HAP-1 (cell line): ENCODE measurements at places on chromosomes 3 and 15.

- DNase-seq: peak; percentile 22
These were observed 60.2 kb upstream of the ACP3 start for GRCh38 chr3:132256989-132257388.

DNA sequence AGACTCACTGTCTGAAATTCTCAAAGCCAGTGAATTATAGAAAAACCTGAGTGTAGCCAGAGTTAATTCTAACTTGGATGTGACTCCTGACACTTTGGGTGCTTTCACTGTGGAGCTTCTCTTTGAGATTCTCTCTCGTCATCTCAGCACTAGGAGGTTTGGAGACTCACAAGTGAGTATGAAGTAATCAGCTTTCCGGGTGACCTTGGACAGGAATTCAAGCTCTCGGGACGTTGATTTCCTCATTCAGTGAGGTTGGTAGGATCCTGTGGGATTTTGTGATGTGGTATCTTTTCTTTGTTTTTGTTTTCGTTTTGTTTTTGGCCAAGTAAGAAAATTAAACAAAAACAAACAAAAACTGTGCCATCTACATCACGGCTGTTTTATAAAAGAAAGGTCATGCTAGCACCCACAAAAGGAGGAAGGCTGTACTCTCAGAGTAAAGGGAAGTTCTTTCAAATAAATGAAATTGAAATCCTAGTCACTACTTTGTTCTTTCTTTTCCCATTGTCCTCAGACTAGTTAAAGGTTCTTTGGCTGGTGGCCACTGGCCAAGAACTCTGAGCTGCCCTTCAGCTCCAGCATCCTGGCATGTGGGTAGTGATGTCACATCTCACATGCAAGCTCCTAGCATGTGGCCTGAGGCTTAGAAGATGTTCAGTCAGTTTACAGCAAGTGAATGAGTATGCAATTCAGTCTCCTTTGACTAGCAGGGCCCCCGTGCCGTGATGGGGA, 263.3 kb upstream of the TPM1 start:
- no peak for DNase-seq

DNA sequence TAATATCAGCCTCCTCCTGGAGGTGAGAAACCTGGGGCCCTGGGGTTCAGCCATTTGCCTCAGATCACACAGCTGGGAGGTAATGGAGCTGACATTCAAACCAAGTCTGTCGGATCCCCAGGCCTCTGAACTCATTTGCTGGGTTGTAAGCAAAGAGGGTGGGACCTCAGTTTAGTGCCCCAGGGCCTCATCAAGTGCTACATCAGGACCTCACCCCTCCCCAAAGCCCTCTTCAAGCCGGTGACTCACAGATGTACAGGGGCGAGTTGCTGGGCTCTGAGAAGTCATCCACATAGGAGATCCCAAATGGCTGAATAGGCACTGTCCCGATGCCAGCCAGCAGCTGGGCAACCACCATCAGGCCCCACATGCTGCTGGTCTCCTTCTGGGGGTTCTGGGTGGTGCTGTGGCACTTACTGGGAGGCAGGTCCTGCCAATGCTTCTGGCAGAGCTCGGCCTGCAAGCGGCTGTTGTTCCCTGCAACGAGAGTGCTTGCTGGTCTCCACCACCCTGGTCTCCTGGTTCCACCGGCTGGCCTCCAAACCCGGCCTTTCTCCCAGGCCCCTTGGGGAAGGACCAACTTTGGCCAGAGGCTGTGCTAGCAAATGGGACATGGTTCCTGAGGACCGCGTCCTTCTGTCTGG, 59.2 kb upstream of the RAB6B start:
- no peak for DNase-seq

GRCh38 chr15:88255484-88256278, 858 bp downstream of the NTRK3 start:
- DNase-seq: no peak

DNA sequence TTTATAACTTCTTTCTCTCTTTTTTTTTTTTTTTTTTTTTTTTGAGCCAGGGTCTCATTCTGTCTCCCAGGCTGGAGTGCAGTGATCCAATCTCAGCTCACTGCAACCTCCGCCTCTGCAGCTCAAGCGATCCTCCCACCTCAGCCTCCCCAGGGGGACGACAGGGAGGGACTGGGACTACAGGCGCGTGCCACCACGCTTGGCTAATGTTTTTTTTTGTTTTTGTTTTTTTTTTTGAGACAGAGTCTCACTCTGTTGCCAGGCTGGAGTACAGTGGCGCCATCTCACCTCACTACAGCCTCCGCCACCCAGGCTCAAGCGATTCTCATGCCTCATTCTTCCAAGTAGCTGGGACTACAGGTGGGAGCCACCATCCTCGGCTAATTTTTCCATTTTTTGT, 17.7 kb upstream of the PRKCI start:
- DNase-seq: no peak
